ENCODE measurements at places on chromosomes 3 and 15.

GRCh38 chr3:48656841-48657281 lies 5.8 kb downstream of the CELSR3 start:
- DNase-seq = no peak

- no peak for DNase-seq
Measured at GRCh38 chr3:13219902-13220296, 146.7 kb upstream of the IQSEC1 start.

GRCh38 chr15:40282869-40283614 lies at the start of gene ANKRD63:
Gene ANKRD63, minus strand, starts transcription at chr15:40283064. Its CDS starts 478 bp downstream, at chr15:40282586.
- DNase-seq = no peak

DNA sequence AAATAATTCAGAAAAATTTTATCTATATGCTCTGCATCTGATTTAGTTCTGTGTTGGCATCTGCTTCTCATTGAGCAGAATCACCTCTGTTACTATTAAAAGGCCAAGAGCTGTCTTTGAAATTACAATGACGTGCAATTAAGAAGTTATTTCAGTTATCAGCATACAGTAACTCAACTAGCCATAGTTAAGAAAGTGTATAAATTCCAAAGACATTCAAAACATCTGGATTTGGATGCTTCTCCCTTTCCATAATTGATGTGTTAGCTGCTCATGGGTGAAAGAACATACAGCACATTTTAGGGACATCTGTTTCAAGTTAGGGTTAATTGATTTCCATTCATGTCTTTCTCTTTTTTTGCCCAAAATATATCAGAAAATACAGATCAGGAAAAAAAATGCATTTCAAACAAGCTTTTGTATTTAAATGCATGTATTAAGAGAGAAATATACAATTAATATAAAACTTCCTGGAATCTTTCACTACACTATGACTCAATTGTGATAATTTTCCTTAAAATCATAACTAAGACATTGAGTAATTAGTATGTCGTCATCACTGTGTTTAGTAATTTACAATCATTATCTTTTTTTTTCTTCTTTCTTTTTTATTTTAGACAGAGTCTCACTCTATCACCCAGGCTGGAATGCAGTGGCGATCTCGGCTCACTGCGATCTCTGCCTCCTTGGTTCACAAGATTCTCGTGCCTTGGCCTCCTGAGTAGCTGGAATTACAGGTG lies 82.7 kb upstream of the MBNL1 start:
- DNase-seq = no peak

DNA sequence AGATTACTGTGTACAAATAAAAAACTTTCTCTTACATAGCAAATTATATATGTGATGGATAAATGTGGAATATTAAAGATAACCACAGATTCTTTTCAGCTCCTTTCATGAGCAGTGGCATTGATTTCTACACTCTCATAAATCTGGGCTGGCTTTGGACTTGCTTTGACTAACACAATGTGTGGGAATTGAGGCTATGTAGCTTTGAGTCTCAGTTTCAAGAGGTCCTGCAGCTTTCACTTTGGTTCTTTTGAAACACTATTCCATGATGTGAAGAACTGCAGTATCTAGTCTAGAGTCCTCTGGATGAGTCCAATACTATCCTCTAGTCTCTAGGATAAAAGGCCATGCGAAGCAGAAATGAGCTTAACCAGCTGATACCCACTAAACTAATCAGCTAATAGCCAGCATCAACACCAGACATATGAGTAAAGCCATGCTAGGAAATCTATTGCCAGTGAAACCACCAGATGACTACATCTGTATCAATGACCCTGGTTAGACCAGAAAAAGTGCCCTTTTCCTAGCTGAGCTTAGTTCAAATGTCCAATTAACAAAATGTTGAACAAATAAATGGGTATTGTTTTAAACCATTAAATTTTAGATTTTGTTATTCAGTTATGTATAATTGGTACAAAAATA lies 274.9 kb upstream of the ZPLD1 start:
- DNase-seq = no peak

DNA sequence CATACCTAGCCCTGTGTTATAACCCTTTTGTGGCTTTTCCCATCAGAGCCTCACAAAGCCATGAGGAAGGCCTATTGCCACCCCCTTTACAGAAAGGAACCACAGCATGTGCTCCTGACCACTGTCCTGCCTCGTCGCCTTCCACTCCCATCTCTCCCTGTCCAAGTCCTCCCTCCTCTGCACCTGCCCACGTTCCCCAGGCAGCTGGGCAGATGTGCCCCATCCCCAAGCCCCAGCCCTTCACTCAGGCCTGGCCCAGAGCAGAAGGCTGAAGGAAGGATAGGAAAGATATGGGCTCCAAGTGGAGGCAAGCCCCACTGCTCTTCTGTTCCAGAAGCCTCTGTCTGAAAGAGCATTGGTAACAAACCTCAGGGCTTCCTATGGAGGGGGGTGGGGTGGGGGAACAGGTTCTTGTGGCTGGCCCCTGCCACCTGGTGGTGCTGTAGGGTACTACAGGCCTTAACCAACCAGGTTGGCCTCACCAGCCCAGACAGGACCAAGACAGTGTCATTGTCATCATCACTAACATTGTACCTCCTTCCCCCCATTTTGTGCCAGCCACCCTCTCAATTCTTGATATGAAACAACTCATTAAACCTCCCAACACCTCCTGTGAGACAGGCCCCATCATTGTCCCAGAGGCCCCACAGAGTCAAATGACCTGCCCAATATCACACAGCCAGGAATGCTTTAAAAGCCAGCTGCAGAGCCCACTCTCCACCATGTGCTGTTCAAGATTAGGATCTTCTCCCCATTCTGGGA lies 10.0 kb downstream of the POC1A start:
- DNase-seq = peak; percentile 47

- DNase-seq = no peak
Measured at GRCh38 chr3:25457671-25458419, 29.8 kb downstream of the RARB start.

- no peak for DNase-seq
Measured at GRCh38 chr3:41866298-41866697, 95.6 kb downstream of the ULK4 start.

Measured in skeletal muscle cell (primary cell).